Activated gamma-delta T cell treated with Interleukin-2 at 50 U/mL for 16 hours (primary cell): ENCODE measurements at places on chromosomes 12 and 14.

GRCh38 chr12:22689876-22690275, 64.9 kb downstream of the ETNK1 start:
- no peak for DNase-seq

GRCh38 chr12:131732996-131733615, 22.2 kb downstream of the SFSWAP start:
- DNase-seq, result no peak

DNA sequence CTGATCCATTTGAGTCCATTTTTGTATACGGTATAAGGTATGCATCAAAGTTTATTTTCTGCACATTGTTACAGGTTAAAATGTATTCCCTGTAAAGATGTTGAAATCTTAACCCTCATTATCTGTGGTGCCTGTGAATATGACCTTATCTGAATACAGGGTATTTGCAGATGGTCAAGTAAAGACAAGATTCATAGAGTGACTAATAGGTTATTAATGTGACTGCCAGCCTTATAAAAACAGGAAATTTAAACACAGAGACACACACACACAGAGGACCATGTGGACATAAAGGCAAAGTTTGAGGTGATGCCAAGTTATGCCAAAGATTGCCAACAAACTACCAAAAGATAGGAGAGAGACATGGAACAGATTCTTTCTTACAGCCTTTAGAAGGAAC, 347.2 kb upstream of the DCN start:
- no peak for DNase-seq

DNA sequence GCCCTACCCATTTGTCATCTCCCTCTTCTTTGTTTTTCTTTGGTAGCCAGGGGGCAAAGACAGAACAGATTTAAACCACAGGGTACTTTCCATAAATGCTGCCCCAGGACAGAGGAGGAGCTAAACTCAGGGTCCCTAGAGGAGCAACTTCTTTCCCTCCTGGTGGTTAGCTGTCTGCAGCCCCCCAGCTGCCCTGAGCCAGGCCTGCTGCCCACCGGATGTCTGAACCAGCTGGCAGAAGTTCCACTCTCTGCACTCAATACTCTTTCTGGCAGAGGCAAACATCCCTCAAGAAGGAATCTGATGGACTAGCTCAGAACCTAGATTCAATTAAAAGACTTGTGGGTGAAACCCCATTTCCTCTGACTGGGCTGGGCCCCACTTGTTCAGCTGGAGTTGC, 10.7 kb downstream of the VDR start:
- no peak for DNase-seq

DNA sequence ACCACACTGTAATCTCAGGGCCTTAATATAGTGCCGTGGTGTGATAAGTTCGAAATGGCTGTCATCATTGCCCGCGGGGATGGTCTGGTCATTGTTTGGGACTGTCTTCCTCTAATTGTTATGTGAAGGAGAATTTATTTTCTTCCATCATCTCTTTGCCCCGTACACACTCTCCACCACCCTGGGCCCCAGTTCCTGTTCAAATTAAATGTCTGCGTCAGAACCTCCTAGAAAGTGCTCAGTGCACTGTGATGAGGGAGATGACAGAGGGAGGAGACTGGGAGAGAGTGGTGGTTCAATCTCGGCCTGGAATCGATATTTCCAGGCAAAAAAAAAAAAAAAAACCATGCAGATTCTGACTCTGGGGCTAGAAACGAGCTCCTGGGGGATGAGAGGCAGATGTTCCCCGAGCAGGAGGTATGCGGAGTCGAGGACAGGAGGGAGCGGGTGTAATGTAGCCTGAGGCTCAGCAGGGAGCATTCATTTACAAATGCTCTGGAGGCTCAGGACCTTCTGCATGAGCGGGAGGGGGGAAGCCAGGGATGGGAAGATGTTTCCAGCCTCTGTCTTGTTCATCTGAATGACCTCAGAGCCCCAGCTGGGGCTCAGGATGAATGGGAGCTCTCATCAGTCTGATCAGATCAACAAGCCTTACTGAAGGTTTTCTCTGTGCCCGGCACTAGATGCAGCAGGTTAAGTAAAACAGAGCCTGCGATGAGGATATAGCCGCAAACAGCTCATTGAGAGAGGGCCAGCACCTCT, 219.5 kb downstream of the TBX5 start:
- no peak for DNase-seq

- no peak for DNase-seq
Observed at GRCh38 chr12:14399871-14400270, 34.4 kb downstream of the ATF7IP start.

GRCh38 chr12:110641521-110641920, 27.6 kb downstream of the TCTN1 start:
- DNase-seq, result no peak

GRCh38 chr14:105268736-105269354, 20.5 kb downstream of the BTBD6 start:
- DNase-seq, result no peak

GRCh38 chr14:28001002-28001401, 765.6 kb upstream of the FOXG1 start:
- DNase-seq, result no peak

DNA sequence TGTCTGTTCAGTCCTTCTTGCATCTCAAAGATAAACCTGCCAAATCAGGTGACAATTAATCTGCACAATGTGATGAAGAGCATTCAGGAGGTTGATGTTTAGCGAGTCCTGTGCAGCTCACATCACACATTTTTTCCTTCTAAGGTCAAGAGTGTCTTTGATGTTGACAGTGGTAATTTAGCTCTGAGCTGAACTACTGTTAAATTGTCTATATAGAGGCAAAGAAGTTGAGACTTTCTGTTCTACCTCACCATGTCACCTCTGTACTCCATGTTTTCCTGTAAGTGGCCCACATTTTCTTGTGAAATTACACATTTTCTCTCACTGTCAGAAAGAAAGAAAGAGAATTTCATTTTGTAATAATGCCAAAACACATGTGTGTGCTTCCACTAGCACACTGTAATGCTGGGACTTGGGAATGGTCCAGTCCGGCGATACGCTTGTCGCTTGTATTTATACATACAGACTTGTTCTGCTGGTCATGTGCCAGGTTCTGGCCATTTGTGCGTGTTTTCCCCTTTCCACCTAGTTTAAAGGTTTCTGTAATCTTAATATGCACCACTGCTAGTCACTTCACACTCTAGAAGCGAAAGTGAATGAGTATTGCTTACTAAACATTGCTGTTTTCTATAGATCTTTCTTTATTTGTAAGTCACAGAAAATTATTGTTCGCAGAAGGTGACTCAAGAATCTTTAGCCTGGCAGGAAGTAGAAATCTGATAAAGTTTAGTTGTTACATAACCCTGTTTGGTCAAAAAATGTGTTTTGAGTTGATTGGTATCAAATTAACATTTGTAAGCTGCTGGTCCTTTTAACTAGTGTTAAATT, 328.9 kb downstream of the TMTC2 start:
- no peak for DNase-seq

GRCh38 chr14:93688239-93688666, 100.0 kb downstream of the PRIMA1 start:
- no peak for DNase-seq

DNA sequence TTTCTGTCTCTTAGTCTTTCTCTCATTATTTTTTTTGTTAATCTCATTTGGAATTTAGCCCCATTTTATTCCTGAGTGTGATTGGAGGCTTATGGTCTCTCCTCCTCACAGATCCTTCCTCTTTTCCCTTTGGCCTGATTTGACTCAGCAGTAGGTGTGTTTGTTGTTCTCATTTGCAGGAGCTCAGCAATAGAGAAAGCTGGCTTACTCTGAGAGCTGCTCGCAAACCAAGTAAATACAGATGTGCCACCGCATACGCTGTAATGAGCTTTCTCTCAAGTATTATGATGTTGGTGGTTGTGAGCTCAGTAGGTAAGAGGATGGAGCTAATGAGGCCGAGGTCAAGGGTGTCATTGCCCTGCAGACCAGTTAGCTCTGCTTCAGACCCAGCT, 206.5 kb downstream of the ETV6 start:
- no peak for DNase-seq

DNA sequence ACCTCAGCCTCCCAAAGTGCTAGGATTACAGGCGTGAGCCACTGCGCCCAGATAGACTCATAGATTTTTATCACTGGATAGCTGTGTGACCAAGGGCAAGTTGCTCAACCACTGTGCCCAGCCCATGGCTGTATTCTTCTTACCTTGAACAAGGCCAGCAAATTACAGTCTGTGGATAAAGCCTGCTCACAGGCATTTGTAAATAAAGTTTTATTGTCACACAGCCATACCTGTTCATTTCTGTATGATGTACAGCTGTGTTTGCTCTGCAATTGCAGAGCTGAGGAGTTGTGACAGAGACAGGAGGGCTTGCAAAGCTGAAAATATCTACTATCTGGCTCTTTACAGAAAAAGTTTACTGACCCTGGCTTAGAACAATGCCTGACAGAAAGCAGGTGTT, 35.2 kb upstream of the LHX5 start:
- no peak for DNase-seq
